Kidney epithelial cell (primary cell): ENCODE measurements at places on chromosomes 12 and 14.

- no peak for DNase-seq
Measured at GRCh38 chr12:43599066-43599465, 47.1 kb upstream of the ADAMTS20 start.

DNA sequence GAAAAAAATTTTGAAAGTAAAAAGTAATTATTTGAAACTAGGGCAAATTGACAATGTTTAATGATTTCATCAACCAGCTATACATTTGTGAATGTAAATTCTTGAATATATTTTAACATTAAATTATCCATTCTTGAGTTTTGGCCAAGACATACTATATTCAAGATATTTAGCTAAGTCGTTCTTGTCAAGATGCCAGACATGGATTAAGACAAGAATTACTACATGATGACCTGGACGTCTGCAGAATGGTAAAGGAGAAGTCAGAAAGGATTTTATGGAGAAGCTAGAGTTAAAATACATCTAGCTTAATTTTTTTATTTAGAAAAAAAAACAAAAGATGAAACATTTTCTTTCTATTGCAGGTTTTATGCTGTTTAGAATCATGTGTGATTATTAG, 255.8 kb downstream of the TMTC2 start:
- DNase-seq: no peak

DNA sequence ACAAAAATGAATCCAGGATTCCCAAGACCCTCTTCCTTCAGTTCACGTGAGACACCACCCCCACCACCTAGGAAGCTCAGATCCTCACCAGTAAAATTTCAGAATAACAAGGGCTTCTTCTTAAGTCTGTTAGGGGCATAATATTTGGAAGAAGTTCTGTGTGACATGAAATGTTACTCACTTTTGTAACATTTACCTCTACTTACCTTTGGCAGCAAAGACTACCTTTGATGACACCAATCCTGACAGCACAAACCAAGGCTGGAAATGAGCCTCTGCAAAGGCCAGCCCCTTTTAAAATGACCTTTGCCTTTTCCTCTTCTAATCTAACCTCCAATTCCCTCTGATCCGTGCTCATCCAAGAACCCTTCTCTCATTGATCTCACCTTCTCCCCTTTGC, 19.4 kb upstream of the KRT77 start:
- DNase-seq: no peak

GRCh38 chr14:77003960-77004710, 24.4 kb downstream of the IRF2BPL start:
- no peak for DNase-seq

DNA sequence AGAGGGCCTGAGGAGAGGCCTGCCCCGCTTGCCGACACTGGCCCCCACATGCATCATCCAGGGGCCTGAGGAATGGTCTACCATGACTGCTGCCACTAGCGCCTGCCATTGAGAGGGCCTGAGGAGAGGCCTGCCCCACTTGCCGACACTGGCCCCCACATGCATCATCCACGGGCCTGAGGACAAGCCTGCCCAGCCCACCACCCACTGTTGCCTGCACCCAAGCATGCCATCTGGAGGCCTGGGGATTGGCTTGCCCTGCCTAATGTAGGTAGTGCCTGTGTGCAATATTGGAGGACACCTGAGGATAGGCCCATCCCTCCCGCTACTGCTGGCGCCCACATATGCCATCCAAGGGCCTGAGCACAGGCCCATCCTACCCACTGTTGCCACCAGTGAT, 24.4 kb downstream of the CYP46A1 start:
- DNase-seq: no peak

DNA sequence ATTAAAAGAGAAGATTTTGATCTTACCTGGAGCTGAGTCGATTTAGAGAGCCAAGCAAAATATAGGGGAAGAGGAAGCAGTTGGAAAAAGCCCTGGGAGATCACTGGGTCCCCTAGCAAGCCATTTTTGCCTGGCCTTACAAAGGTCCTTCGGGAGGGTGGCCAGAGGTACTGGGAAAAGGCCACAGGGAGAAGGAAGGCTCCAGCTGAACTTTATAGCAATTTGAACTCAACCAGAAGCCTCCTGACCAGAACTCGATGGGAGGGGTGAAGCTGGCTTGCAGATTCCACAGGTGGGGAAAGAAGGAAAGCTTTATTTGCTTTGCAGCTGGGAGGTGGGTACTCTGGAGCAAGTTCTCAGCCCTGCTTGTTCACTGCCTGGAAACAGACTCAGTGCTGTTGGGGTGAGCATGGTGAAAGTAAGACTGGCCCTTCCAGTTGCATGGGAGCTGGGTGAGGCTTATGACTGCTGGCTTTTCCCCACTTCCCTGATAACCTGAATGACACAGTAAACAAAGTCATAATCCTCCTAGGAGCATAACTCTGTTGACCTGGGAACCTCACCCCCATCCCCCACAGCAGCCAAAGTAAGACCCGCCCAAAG, 855.8 kb downstream of the FSCB start:
- no peak for DNase-seq

DNA sequence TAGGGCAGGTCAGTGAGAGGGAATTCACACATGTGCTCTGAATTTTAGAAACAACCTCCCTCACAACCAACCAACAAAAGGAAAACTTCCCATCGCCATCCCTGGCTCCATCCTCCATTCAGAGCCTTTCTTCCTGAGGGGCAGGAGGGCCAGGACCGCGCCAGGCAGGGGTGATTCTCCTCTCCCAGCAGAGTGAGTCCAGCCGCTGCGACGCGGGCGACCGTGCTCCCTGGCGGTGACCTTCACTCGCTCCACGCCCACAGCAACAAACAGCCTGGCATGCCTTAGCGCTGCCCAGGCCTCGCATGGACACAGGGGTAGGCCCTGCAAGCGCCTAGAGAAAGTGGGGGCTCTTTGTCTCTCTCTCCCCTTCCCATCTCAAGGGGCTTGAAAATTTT, 3.7 kb downstream of the GALNT9 start:
- DNase-seq: no peak

DNA sequence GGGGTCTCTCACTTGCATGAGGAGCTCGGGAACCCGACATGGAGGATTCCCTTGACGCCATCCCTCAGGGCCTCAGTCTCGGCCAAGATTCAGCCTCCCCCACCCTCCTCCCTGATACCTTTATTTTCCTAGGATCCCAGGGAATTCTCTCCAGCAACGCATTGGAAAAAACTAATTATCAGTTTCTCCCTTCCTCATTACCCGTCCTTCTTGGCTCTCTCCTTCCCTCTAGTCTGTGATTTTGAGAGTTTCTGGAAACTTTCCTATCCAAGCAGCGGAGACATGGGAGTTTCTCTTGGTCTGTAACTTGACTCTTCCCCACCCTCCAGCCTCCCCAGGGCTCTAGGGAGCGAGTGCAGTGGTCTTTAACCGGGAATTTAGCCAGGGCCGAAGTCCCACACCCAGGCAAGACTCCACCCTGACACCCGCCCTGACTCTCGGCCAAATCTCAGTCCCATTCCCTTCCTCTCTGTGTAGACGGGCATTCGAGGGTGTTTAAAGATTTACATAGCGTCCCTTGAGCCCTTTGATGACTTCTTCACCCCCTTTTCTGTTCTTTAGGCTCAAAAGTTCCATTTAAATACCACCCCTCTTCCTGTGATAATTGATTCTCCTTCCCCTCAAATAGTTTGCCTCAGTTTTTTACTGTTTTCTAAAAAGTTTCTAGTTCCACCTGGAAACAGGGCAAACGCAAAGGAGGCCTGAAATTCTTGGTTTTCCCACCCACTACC, 6.7 kb downstream of the HOXC5 start:
- DNase-seq: no peak

DNA sequence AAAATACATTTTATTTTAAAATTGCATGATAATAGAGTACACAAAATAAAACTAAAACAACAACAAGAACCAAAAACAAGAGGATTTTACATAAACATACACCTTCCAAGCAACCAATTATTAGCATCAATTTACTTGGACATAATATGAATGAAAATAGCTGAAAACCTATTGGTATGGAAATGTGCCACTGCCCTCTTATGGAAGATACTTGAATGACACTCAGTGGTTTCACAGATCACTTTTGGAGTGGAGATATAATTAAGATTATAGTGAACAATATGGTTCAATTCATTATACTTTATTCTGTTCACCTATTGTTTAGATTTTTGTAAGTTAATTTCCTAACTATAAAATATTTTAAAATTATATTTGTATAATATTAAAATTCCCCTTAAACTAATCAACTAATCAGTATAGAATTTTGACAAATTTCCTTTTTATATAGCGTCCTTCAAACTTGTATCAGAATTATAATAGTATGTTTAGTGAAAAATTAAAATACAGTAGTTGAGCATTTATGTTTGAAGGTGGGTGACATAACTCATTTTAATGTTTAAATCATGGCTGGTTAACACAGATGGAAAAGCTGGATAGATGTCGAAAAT, 70.1 kb downstream of the SLC6A15 start:
- DNase-seq: no peak

DNA sequence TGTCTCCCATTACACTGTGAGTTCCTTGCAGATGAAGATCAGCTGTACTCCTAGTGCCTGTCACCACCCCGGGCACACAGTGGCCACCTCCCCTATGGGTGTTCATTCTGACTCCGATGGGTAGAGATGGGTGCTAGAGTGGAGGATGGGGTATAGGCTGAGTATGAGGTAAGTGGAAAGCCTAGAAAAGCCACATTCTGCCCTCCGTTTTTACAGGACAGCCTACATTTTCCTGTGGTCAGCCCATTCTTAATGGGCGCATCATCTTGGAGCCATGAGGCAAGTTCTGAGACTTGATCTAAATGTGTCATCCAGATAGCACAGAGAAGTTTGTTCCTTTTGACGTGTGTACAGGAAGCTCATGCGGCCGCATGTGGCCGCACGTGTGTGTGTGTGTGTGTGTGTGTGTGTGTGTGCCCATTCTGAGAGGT, 166.7 kb upstream of the HIF1A start:
- DNase-seq: peak; percentile 85

- DNase-seq: peak; percentile 99
Measured at GRCh38 chr12:52191841-52192791, at the start of gene KRT80. Gene KRT80, minus strand, starts transcription at chr12:52192014. Its CDS starts 112 bp downstream, at chr12:52191902.

GRCh38 chr12:94498073-94498472, 38.4 kb upstream of the CEP83 start:
- no peak for DNase-seq

- no peak for DNase-seq
Measured at GRCh38 chr14:96797582-96798349, 584 bp downstream of the VRK1 start.

DNA sequence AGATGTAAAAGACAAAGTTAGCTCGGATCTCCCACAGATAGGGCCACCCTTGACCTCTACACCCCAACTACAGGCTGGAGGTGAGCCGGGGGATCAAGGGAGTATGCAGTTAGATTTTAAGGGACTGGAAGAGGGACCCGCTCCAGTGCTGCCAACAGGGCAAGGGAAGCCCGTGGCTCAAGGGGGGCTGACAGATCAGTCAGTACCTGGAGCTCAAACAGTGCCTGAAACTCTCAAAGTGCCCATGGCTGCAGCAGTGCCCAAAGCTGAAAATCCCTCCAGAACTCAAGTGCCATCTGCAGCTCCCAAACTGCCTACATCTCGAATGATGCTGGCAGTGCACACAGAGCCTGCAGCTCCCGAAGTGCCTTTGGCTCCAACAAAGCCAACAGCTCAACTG, 10.4 kb downstream of the NYNRIN start:
- DNase-seq: no peak

GRCh38 chr12:16070113-16070512, 159.0 kb downstream of the DERA start:
- DNase-seq: no peak

- no peak for DNase-seq
Measured at GRCh38 chr12:7583471-7583870, 79.9 kb upstream of the CD163 start.

DNA sequence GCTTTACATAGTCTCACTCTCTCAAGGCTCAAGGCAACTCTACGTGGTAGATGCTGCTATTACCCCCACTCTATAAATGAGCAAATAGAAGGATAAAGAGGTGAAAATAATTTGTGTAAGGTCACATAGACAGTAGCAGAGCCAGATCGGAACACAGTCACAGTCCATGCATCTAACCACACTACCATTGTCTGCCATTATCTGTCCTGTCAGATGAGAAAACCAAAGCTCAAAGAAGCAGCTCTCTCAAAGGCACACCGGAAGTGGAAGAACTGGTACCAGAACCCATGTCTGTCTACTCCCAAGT, 134.4 kb upstream of the NUDT4 start:
- DNase-seq: no peak

DNA sequence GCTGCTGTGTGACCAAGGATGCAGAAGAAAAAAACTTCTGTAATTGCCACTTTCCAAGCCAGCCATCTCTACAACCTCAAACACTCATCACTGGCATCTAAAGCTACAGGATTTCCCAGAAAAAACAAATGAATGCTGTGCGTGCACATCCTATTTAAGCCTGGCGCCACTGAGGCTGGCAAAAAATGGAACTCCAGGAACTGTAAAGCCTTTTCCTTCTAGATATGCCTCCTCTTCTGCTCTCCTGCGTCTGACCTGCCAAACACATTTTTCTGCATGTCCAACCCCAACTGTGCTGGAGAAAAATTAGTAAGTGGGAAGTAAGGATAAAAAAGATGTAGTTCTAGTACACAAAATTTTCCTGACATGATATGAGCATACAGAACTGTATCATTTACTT, 184.9 kb downstream of the ITPR2 start:
- no peak for DNase-seq

DNA sequence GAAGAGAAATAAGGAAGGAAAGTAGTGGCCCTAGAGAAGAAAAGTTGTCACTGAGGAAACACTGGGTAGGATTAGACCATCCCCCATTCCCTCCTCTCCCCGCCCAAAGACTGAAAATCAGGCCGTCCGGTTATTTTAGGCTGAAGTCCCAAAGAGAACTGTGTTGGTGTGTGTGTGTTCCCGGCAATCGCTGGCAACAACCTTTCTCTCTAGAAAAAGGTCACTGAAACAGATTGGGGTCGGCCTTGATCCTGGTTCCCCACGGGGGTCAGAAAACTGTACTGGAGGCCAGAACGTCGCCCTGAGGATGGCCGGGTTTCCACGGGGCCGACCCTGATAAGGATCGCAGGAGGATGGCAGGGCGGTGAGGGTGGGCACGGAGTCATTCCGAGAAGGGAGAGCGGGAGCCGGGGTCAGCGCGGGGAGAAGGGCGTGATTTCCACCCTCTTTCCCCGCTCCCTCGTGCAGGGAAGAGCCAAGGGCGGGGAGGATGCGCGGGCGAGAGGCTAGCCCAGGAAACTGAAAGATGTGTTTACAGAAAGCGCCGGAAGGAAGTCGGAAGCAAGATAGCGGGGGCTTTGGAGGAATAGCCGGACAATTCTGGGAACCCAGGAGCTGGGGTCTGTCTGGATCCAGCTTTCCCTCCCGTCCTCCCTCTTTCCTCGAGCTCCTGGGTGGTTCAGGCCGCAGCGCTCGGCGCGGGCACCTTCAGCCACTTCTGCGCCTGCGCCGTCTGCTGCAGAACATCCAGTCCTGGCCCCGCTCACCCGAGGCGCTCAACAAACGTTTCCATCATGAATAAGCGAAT, 25.3 kb upstream of the SPTLC2 start:
- DNase-seq: no peak

DNA sequence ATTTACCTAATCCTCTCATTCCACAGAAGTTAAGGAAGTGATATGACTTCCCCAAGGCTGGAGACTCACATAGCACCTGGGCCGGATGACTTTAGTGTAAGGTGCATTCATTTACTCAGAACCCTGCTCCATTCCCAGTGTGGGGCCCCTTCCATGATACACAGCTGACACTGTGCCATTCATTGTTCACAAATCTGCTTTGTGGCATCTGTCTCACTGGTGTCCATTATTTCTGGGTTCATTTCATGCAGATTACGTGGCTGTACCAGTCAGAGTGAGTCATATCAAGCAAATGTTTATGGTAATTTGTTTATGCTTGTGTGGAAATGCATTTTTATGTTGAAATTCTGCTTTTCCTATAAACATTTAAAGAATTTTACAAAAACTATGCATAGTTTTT, 5.2 kb downstream of the ANO4 start:
- no peak for DNase-seq

GRCh38 chr12:67427336-67427735, 158.2 kb downstream of the CAND1 start:
- DNase-seq: no peak
